ENCODE measurements at places on chromosomes 11 and 22. TPM values are rescaled to one million over a fixed set of nuclear protein-coding genes. Genes with fewer than 3 reads are reported as not detected.

ZNF202 gene
- total RNA-seq: 14.6 TPM

RBMXL2 gene
- 0.15 TPM for total RNA-seq

LRP4 gene
- total RNA-seq: 0.87 TPM

MPPED2 gene
- total RNA-seq: not detected

HEPHL1 gene
- 4.4 TPM for total RNA-seq

MAJIN gene
- total RNA-seq: not detected

LAYN gene
- 0.47 TPM for total RNA-seq

RASL10A gene
- total RNA-seq: not detected

PRODH gene
- total RNA-seq: 0.84 TPM

SGSM1 gene
- 0.29 TPM for total RNA-seq

VPREB1 gene
- total RNA-seq: not detected

C1QTNF4 gene
- not detected for total RNA-seq

TMEM86A gene
- 1.6 TPM for total RNA-seq

TRIM29 gene
- 31.8 TPM for total RNA-seq

All from PC-3 (cell line).